ENCODE measurements at places on chromosomes 6 and 20. TPM values are rescaled to one million over a fixed set of nuclear protein-coding genes. Genes with fewer than 3 reads are reported as not detected.

GRCh38 chr20:48717095-48717672, 110.6 kb downstream of the PREX1 start:
- H3K27me3 ChIP-seq = no peaks in the 10 kb centered on the region
- no peak for ATAC-seq
- no peaks in the 10 kb centered on the region for H3K4me1 ChIP-seq
- H3K36me3 ChIP-seq = no peaks in the 10 kb centered on the region
- no peak overlapping the region for H3K4me3 ChIP-seq
- no peak overlapping the region for H3K27ac ChIP-seq

DNA sequence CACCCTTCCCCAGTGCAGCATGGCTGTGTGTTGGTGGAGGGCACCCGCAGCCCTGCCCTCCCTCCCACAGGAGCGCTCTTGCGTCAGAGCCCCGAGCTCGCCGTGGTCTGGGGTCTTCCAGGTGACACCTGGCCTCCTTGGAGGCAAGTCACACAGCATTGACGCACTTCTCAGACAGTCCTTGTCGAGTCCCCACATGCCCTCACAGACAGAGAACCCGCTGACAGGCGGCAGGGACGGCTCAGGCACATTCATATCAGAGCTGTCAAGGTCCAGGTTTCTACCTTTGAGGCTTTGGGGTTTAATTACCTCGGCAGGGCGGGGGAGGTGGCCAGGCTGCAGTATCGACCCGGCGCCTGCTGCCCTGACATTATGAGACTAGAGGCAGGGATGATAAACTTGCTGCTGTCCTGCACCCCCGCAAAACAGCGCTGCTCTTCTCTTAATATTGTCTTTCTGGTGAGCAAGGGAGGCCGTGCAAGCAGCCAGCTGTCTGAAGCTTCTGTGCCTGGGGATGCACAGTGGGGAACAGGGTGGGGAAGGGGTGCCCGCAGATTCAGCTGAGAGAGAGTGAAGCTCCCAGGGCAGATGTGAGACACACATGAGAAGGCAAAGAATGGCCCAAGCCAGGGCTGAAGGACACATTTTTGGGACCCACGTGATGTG, 4.7 kb downstream of the NPEPL1 start:
- H3K36me3 ChIP-seq = peaks cover 78% of the 10 kb centered on the region
- H3K27me3 ChIP-seq = no peaks in the 10 kb centered on the region
- H3K4me1 ChIP-seq = no peaks in the 10 kb centered on the region
- no peak overlapping the region for H3K27ac ChIP-seq

DNA sequence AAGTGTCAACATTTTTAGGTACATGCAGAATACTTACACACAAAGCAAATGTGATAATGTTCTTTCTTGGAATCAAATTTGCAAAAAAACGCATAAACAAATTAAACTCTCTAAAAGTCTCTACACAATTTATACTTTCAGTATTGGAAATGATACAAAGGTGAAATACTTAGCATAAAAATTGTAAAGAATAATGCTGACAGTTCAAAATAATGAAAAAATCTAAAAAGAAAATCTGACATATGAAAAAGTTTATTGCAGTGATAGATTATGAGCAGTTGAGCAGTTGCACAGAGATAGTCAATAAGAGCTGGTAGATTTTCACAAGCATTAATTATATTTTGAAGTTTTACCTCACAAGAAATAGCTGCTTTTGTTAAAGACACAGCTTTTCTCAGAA, 1176.4 kb upstream of the EYS start:
- H3K36me3 ChIP-seq = no peaks in the 10 kb centered on the region
- no peak overlapping the region for H3K4me3 ChIP-seq
- ATAC-seq = no peak
- H3K27ac ChIP-seq = no peak overlapping the region

DNA sequence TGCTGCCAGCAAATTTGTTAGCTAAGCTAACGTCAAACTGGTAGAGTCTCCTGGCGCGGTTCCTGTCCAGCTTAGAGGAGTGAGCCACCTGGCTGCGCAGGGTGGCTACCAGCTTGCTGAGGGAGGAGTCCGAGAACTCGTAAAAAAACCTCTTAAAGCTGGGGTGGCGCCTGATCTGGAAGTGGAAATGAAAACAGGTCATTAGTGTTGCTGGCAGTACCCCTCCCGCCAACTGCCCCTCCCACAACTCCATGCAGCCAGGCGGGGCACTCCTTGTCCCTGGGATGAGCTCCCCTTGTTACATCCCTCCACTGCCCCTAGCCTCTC, 17.3 kb downstream of the BNIP5 start:
- H3K27me3 ChIP-seq = peaks cover 4% of the 10 kb centered on the region
- H3K4me3 ChIP-seq = no peak overlapping the region
- no peaks in the 10 kb centered on the region for H3K4me1 ChIP-seq
- H3K27ac ChIP-seq = no peak overlapping the region

DNA sequence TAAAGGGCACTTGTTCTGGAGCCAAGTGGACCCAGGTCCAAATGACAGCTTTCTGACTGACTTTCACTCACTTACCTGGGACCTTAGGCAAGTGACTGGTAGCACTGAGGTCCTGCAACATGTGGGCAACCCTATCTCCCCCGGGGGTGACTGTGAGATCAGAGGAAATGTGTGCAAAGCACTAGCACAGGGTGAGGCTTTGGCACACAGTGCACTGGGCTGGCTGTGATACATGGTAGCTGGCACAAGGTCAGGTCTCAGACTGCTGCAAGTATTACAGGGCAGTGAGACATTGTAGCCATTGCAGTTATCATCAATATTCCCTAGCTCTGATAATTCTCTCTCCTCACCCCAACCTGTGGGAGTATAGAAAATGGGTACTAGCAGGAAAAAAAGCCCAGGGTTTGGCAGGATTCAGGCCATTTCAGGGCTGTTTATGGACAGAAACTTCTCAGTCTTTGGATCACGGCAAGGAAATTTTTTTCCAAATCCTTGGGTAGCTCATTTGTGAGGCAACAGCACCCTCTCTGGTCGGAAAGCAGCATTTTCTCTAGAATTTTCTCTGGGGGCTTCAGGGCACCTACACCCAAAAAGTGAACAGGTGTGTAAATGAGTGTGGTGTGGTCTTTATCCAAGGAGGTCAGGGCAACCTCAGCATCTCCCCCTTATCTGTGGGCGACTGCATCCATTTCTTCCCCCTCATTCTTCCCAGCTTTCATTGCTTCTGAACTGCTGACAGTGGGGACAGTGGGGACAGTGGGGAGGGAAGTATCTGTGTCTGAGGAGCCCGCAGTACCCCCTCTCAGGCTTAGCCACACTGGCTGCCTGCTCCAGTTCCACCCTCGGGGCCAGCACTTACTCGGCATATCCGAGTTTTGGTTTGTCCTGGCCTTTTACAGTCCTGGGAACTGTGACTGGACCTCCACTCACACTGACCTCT, 148.7 kb upstream of the PHACTR3 start:
- H3K36me3 ChIP-seq = no peaks in the 10 kb centered on the region
- H3K4me1 ChIP-seq = peaks cover 8% of the 10 kb centered on the region
- ATAC-seq = peak; percentile 58
- H3K4me3 ChIP-seq = no peak overlapping the region
- H3K27ac ChIP-seq = no peak overlapping the region

PLCG1 gene
- total RNA-seq = 114 TPM

- H3K27ac ChIP-seq = peak overlapping the region; percentile 80
- H3K4me1 ChIP-seq = peaks cover 8% of the 10 kb centered on the region
- peaks cover 3% of the 10 kb centered on the region for H3K27me3 ChIP-seq
These were observed 118.3 kb upstream of the SIRPA start for GRCh38 chr20:1776681-1777475.

LAMP5 gene
- not detected for total RNA-seq

SOBP gene
- total RNA-seq = 19.5 TPM

GRCh38 chr6:152720974-152721373, 23.3 kb downstream of the MYCT1 start:
- H3K4me1 ChIP-seq = no peaks in the 10 kb centered on the region
- no peaks in the 10 kb centered on the region for H3K27me3 ChIP-seq
- no peak overlapping the region for H3K4me3 ChIP-seq

- no peaks in the 10 kb centered on the region for H3K36me3 ChIP-seq
- no peaks in the 10 kb centered on the region for H3K4me1 ChIP-seq
- H3K27me3 ChIP-seq = no peaks in the 10 kb centered on the region
- no peak for ATAC-seq
- no peak overlapping the region for H3K4me3 ChIP-seq
- H3K27ac ChIP-seq = no peak overlapping the region
These were observed 7.2 kb upstream of the THEMIS start for GRCh38 chr6:127907960-127908640.

GRCh38 chr6:50887112-50887511, 68.4 kb downstream of the TFAP2B start:
- H3K27me3 ChIP-seq = peaks cover 3% of the 10 kb centered on the region
- ATAC-seq = no peak
- no peak overlapping the region for H3K27ac ChIP-seq

ZC2HC1B gene
- not detected for total RNA-seq

- no peak for ATAC-seq
- H3K36me3 ChIP-seq = no peaks in the 10 kb centered on the region
- no peaks in the 10 kb centered on the region for H3K4me1 ChIP-seq
- no peak overlapping the region for H3K4me3 ChIP-seq
- H3K27ac ChIP-seq = no peak overlapping the region
These were observed 136.8 kb upstream of the PTPRK start for GRCh38 chr6:128657181-128657580.

DNA sequence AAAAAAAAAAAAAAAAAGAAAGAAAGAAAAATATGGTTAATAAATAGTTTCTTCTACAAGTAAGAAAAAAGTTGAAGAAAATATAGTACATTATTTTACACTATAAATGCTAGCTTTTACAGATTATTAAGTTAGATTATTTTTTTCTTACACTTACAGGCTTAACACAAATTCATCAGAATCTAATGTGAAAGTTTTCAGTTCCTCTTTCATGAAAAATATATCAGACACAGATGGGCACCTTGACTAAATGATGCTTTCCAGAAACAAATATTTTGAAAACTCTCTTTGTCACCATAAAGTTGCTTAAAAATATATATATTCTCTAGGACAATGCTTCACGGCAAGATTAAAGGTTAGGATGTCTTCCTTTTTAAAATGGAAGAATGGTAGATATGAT, 321.8 kb upstream of the HSF2 start:
- no peak overlapping the region for H3K27ac ChIP-seq
- no peak overlapping the region for H3K4me3 ChIP-seq
- no peak for ATAC-seq
- H3K36me3 ChIP-seq = no peaks in the 10 kb centered on the region
- no peaks in the 10 kb centered on the region for H3K27me3 ChIP-seq

- peak overlapping the region; percentile 79 for H3K4me3 ChIP-seq
- peaks cover 13% of the 10 kb centered on the region for H3K4me1 ChIP-seq
- no peaks in the 10 kb centered on the region for H3K27me3 ChIP-seq
- no peak for ATAC-seq
- H3K27ac ChIP-seq = peak overlapping the region; percentile 98
These were observed 381 bp upstream of the BICRAL start for GRCh38 chr6:42781546-42781795.

DNA sequence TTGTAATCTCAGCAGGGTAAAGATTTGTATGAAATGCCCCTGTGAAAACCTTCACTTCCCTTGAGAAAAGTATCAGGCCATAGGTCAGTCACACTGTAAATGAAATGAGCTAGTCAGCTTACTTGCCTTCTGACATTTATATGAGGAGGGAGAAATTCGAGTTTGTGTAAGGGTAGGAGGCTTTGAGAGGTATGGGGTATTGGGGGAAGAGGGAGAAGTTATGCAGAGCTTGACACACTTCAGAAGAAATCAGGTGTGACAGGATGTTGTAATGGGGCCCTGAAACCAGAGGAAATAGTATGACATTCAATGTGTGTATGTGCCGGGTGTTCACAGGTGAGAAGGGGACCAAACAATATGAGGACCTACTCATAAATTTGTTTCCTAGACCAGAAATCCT, 64.2 kb upstream of the CCN6 start:
- H3K27ac ChIP-seq = no peak overlapping the region
- no peaks in the 10 kb centered on the region for H3K4me1 ChIP-seq
- no peaks in the 10 kb centered on the region for H3K36me3 ChIP-seq
- no peak overlapping the region for H3K4me3 ChIP-seq

GRCh38 chr6:41726876-41727275, 8.5 kb downstream of the TFEB start:
- H3K4me3 ChIP-seq = no peak overlapping the region
- peaks cover 4% of the 10 kb centered on the region for H3K36me3 ChIP-seq
- H3K27me3 ChIP-seq = no peaks in the 10 kb centered on the region
- no peaks in the 10 kb centered on the region for H3K4me1 ChIP-seq
- no peak overlapping the region for H3K27ac ChIP-seq
- ATAC-seq = no peak

MYH7B gene
- total RNA-seq = 0.19 TPM

GRCh38 chr6:6592826-6593475, 4.4 kb downstream of the LY86 start:
- H3K4me1 ChIP-seq = no peaks in the 10 kb centered on the region
- no peak overlapping the region for H3K4me3 ChIP-seq
- no peaks in the 10 kb centered on the region for H3K36me3 ChIP-seq
- H3K27ac ChIP-seq = no peak overlapping the region
- no peaks in the 10 kb centered on the region for H3K27me3 ChIP-seq
- ATAC-seq = no peak

- H3K4me3 ChIP-seq = no peak overlapping the region
- no peak for ATAC-seq
- no peaks in the 10 kb centered on the region for H3K4me1 ChIP-seq
- H3K27me3 ChIP-seq = peaks cover 24% of the 10 kb centered on the region
- H3K27ac ChIP-seq = no peak overlapping the region
These were observed 60.7 kb downstream of the SUN5 start for GRCh38 chr20:32943490-32944052.

DNA sequence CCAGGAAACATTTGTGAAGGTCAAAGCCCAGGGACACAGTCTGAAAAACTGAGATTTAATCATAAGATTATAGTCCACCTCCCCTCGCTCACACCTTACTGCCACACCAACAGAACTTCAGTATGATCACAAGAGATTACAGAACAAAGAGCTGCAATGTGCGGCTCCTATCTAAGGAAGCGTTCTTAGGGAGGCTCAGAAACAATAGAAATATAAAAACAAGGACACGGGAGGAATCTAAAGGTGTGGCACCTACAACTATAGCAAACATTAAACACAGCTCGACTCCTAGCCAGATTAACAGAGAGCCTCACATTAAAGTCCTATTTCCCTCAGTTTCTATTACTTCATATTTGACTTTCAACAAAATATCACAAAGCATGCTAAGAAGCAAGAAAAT, 40.4 kb upstream of the THEMIS start:
- H3K4me1 ChIP-seq = no peaks in the 10 kb centered on the region
- no peaks in the 10 kb centered on the region for H3K27me3 ChIP-seq
- H3K27ac ChIP-seq = no peak overlapping the region
- no peaks in the 10 kb centered on the region for H3K36me3 ChIP-seq
- no peak for ATAC-seq
- no peak overlapping the region for H3K4me3 ChIP-seq

DNA sequence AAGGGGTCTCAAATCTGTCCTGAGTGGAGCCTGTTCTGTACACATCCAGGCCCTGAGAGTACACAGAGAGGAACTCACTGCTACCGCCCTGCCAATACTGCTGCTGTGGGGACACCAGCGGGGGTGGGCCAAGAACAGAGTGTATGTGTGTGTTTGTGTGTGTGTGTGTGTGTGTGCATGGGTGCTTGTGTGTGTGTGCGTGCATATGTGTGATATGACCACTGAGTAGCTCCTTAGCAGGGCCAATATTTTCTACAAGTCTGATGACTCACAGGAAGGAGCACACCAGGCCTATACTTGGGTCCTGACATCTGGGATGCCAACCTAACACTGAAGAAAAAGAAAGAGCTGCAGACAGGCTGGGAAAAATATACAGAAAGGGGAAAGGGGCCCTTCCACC, 1.4 kb downstream of the RAET1E start:
- no peaks in the 10 kb centered on the region for H3K27me3 ChIP-seq
- no peak for ATAC-seq
- no peak overlapping the region for H3K4me3 ChIP-seq
- peaks cover 39% of the 10 kb centered on the region for H3K4me1 ChIP-seq
- no peaks in the 10 kb centered on the region for H3K36me3 ChIP-seq

GRCh38 chr20:23282546-23282945, 68.0 kb upstream of the NXT1 start:
- no peak overlapping the region for H3K4me3 ChIP-seq
- H3K27me3 ChIP-seq = no peaks in the 10 kb centered on the region
- no peak overlapping the region for H3K27ac ChIP-seq
- no peaks in the 10 kb centered on the region for H3K4me1 ChIP-seq

All from gastroesophageal sphincter (tissue), 4 donors.